ENCODE measurements at places on chromosomes 5 and 9.
A peak's percentile ranks its signal among the peaks of the same experiment; 100 is the strongest.

DNA sequence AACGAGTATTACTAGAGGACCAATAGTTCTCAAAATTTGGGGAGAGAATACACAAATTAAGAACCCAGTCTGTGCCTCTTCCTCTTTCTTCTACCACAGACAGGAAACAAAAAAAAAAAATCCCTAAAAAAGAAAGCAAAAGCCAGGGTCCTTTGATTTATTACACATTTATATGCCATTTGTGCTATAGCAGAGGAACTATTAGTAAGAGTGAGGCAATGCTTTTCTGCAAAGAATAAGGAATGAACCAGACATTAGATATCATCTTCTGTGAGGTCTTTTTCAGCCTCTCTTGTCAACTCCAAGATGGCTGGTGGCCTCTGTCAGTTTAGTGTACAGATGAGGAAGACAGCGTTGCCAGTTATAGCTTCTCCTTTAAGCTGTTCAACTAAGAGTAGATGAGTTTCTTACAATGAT is 127.6 kb downstream of the RFX3 start:
- DNase-seq, result no peak

DNA sequence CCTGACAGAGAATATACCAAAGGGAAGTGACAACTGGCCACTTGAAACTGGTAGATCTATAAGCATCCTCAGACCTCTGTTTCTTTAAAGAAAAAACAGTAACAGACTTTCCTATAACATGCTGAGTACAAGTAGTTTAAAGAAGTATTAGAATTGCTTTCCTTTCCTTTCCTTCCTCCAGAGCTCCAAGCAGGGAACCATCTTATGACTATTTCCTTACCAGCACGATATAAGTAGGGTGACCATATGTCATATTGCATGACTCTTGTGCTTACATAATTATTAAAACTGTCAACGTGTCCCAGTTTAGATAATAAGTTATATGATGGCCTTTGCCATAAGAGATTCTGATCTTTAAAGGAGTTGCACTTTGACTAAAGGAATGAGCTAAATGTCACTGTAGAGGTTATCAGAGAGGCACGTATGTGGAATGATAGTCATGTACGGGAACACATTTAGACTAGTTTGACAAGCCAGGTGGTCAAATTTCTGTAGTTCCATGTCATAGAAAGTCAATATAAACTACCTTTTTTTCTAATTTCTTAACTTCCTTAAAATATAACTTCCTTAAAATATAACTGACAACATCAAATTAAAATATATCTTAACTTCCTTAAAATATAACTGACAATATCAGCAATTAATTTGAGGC is 212.7 kb upstream of the CD180 start:
- DNase-seq, result peak; percentile 17

DNA sequence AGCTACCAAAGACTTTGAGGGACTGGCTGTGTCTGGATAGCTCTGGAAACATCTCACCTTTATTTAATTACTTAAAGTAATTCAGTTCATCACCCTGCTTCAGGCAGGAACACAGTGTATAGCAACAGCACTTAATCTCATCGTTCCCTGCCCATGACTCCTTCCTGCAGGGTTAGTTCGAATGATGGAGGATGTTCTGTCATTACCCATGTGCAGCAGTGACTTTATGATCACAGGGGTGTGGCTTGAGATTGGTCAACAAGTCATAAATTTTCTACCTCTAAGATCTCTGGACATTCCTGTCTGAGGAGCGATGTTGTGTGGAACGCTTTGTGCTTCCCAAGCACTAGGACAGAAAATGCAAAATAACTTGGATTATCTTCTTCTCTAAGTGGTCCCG is 37.1 kb upstream of the PRUNE2 start:
- DNase-seq, result no peak

DNA sequence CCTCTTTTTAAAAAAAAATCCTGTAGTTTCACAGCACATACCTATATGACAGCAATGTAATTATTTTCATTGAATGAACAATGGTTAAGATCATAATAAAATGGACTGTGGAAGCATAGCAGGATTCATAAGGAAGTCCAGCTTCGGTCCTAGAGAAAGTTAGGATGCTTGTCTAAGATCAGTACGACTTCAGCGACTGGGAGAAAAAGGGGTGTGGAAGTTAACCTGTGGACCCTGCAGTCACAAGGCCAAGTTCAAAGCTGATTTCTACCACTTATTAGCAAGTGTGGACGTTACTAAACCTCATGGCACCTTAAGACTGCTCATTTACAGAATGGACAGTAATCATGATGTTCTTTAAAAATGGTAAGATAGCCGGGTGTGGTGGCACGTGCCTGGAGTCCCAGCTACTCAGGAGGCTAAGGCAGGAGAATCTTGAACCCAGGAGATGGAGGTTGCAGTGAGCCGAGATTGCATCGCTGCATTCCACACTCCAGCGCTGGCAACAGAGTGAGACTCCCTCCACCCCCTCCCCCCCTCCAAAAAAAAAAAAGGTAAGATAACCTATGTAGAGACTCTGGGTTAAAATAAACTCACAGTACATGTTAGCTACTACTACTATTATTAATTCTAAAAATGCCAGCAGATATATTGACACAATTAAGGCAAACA is 71.6 kb upstream of the PCA3 start:
- DNase-seq, result no peak

DNA sequence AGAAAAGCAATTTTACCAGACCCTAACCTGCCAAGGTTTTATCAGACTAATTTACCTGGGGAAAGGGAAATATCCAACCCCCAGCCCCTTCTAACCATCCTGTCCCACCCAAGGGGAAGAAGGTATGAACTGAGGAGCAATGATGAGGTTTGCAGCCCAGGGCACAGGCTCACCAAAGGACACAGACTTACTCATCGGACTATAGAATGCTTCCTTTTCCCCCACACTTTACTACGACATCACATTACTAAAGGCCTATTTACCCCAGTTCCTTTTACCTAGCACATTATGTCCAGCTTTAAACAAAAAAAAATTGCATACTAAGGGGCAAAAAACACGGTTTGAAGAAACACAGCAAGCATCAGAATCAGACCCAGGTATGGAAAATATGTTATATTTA is 94.1 kb upstream of the FST start:
- DNase-seq, result no peak

DNA sequence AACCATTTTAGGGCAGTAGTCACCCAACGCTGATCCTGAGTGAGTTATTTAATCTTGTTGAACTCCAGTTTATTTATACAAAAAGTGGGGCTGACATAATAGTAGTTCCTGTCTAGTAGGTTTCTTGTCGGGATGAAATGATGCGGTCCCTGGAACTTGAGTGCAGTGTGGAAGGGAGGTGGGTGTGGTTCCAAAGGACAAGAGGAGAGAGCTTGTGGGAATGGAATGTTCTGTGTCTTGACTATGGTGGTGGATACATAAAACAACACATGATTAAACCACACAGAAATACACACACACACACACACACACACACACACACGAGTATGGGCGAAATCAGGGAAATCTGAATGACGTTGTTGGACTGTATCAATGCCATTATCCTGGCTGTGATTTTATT is 66.1 kb upstream of the BARHL1 start:
- no peak for DNase-seq

GRCh38 chr9:138103111-138103848 is 225.7 kb downstream of the CACNA1B start:
- no peak for DNase-seq

- DNase-seq, result no peak
These were observed 101.1 kb downstream of the ISL1 start for GRCh38 chr5:51484326-51484725.

GRCh38 chr5:139662617-139663016 is 14.5 kb downstream of the CXXC5 start:
- no peak for DNase-seq

DNA sequence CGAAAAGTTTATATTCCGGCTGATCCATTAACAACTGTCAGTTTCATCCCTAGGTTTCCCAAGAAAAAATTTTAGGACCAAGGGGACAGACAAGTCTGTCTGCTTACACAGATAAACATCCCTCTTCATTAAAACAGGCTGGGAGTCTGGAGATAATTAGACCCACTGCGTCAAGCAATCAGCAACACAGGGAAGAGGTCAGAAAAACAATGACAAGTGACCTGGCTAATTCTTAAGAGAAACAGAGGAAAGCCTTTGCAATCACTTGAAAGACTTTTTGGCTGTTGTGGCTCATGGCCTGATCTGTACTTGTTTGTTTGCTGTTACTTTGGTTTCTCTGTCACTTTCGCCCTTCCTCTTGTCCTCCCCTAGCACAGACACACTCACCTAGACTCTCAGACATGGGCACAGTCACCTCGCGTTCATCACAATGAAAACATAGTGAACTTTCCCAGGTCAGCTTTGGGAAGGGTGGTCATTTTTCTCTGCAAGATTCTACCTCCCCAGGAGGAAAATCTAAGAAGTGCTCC is 2.9 kb upstream of the CCDC192 start:
- no peak for DNase-seq

- DNase-seq, result no peak
These were observed 191.8 kb downstream of the CD180 start for GRCh38 chr5:67004730-67005350.

DNA sequence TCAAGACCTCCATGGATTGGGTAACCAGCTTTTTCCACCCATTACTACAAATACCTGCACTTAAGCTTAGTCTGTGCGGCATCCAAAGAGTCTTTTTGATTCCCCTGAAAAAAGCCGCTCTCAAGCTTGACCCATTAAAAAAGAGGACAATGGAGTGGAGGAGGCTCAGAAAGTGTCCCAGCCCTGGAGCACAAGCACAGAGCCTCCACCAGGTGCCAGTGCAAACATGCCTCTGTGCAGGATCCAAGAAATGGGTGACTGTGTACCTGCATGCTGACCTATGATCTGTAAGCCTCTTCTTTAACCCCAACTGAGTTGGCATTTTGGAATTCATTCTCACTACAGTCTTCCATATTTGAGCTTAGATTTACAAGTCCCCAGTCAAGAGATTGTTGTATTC is 168.3 kb upstream of the TLE4 start:
- DNase-seq, result no peak

DNA sequence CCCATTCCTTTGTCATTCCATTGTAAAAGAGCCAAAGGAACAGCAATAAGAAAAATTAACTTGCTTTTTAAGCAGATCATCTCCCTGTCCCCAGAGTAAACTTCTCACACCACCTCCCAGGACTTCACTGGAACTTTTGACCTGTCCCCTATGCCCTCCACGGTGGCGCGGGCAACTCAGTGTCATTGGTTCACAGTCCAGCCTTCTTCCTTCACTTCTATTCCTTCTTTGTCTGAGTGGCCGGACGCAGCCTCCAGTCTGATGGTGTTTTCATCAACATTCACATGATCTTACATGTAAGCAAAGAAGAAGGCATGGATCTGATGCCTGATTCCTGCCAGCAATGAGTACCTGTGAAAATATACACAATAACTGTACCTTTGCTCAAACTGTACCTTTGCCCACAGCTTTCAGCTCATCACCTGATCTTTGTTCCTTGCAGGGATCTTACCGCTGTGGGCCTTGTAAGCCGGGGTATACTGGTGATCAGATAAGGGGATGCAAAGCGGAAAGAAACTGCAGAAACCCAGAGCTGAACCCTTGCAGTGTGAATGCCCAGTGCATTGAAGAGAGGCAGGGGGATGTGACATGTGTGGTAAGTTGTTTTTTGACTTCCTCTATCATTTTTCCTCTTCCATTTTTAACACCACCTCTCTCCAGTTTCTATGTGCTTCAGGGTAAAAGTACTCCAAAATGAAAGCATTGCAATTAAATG is 32.5 kb downstream of the THBS4 start:
- no peak for DNase-seq

DNA sequence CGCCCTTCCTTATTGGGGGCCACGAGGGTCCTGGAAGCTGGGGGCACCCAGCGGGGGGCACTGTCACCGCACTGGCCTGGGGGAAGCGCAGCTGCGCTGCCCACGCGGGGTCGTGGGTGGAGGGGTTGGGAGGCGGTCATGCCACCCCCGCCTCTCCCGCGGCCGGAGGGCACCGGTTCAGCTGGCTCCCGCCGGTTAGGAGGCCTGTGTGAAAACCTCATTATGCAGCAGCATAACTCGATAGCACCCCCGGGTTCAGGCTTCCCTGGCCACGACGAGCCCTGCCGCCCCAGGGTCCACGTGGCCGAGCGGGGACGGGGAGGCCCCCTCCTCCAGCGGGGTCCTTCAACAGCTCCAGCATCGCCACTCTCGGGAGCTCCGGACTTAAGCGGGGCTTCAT is 91.2 kb upstream of the ERCC6L2 start:
- DNase-seq, result no peak

GRCh38 chr9:109745335-109746283 is 34.4 kb upstream of the PALM2AKAP2 start:
- DNase-seq, result peak; percentile 41

GRCh38 chr9:101639785-101640665 is 45.3 kb upstream of the PPP3R2 start:
- DNase-seq, result no peak

DNA sequence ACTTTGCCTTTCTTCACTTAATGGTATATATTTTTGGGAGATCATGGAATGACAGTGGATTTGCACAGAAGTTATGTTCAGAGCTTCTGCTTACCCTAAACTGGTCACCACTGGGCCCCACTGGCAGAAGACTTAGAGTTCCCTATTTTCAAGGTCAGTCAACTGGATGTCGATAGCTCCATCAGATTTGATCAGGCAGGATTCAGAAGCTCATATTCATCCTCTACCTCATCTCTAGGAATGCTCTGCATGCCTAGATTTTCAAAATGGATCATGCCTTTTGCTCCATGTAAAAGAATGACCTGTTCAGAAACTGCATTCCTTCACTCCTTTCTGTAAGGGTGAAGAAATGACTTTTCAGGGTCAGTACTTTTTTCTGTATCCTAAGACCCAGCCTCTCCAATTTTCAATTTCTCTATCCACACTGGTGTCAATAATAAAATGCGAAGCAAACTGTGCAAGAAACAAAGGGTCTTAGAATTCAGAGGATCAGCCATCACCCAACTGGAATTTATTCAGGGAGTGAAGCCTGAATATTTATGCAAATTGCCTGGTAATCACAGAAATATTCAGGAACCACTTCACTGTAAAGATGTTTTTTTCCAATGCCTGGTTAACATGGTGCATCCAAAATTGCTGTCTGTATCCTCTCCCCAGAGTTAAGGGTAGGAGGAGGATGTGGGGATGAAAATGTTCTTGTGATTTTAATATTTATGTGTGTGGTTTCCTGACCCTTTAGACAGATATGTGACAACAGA is 125.4 kb downstream of the DOCK2 start:
- no peak for DNase-seq

DNA sequence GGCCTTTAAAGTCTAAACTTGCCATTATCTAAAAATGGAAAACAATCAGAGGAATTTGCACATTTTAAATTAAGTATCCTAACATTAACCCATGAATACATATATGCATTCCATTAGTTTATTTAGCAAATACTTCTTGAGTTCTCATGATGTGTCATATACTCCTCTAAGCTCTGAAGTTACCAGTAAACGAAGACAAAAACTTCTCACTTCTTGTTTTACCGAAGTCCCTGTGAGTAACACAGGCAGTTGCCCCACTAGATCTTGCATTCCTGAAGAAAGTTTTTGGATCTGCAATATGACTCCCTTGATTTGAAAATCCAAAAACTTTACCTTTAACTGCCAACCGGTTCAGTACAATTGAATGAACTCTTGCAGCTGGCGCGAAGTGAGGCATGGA is 439.0 kb upstream of the MPDZ start:
- no peak for DNase-seq

Data from NCI-H524 treated with DMSO at 0.1 percent for 48 hours (cell line).